ENCODE measurements at places on chromosomes 2 and 18.
A peak's percentile ranks its signal among the peaks of the same experiment; 100 is the strongest.

- no peak for DNase-seq
Measured at GRCh38 chr2:117832332-117832731, 17.8 kb downstream of the DDX18 start.

- DNase-seq: no peak
Measured at GRCh38 chr2:125681576-125681975, 974.4 kb upstream of the GYPC start.

- DNase-seq: no peak
Measured at GRCh38 chr2:19797871-19798270, 103.9 kb downstream of the TTC32 start.

DNA sequence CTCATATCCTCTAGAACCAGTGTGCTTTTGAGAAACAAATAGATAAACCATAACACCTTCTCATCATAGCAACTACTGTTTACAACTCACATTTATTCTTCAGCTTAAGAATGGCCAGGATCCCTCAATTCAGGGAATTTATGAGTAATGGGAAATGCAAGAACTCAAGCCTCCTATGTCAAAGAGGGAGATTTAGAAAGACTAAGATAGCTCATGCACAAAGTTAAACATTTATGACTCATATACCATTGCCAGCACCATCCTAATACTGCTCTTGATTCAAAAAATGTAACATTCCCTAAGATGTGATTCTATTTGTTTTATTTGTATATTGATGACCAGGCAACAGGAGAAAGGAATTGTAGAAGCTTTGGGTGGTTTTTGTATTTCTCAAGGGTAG lies 172.8 kb downstream of the CYP26B1 start:
- DNase-seq: no peak

GRCh38 chr2:43328832-43329231 lies 102.4 kb upstream of the ZFP36L2 start:
- DNase-seq: no peak

DNA sequence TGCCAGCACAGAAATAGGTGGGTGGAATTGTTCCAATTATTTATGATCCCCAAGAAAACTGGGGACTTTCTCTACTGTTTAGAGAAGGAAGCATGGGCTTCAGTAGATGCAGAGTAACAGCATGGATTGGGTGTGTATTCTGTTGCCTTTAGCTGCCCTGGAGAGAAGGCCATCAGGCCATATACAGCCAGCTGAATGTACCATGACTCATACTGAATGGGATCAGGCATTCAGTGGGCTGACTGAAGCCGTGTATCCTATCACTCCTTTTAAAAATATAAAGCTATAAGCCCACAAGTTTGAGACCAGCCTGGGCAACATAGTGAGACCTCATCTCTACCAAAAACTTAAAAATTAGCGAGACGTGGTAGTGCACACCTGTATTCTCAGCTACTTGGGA lies 16.7 kb upstream of the PLEKHM3 start:
- DNase-seq: no peak

DNA sequence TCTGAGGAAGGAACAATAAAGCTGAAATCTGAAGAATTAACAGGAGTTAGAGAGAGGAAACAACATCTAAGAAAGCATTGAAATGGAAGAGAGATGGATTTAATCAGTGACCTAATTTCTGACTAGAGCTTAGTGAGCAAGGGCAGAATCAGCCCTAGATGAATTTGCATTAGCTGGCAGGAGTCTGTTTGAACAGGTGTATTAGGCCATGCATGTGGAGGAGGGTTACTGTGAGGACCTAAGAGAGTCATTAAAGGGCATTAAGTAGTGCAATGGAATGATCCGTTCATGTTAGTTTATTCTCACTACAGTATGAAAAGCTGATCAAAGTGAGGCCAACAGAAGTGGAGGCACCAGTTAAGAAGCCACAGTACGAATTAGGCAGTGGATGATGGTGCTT lies 285.3 kb downstream of the GRB14 start:
- no peak for DNase-seq

DNA sequence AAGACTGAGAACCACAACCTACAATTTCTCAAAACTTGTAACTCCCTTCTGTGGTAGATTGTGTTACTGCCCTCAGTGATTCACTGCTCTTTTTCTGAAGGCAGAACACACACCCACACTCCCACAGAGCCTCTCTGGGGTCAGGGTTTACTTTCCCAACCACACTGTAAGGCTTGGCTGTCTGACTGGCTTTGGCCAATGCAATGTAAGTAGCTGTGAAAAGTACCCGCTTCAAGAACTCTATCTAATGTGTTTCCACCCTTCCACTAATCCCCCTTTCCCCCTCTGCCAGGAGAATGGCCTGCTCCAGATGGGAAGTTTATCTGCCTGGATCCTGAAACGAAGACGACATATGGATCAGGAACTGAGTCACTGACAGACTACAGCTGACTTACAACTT lies 222.7 kb downstream of the CDH2 start:
- no peak for DNase-seq

- DNase-seq: peak; percentile 8
Measured at GRCh38 chr2:39778775-39779340, at the start of gene THUMPD2. Gene THUMPD2 (minus strand): TSS chr2:39779258. CDS start chr2:39779239, 19 bp downstream.

GRCh38 chr2:71496156-71496770 lies 42.9 kb downstream of the DYSF start:
- no peak for DNase-seq

DNA sequence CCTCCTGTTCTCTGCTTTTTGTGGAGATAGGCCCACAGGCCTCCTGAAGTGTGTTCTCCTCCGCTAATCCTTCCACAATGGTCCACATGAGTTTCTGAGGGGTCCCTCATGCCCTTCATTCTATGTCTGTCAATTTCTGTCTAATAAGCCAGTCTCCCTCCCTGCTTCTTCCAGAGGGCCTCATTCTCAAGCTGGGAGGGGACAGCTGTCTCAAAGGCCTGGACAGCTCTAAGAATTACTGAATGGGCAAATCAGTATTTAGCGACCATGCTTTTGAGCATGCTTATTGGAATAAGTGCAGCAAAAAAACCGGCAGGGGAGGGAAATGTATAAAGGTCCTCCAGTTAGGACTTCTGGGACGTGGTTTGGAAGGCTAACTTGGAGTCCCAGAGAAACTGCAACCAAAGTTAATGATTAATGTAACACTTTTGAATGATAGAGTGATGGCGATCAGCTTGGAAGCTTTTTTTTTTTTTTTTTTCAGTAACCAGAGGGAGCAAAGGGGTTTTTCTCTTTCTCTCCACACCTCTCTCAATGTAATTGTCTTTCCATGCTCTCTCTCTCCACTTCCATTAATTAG lies 890.7 kb upstream of the POU3F3 start:
- no peak for DNase-seq

GRCh38 chr18:58862356-58862755 lies 2.3 kb upstream of the ZNF532 start:
- no peak for DNase-seq

DNA sequence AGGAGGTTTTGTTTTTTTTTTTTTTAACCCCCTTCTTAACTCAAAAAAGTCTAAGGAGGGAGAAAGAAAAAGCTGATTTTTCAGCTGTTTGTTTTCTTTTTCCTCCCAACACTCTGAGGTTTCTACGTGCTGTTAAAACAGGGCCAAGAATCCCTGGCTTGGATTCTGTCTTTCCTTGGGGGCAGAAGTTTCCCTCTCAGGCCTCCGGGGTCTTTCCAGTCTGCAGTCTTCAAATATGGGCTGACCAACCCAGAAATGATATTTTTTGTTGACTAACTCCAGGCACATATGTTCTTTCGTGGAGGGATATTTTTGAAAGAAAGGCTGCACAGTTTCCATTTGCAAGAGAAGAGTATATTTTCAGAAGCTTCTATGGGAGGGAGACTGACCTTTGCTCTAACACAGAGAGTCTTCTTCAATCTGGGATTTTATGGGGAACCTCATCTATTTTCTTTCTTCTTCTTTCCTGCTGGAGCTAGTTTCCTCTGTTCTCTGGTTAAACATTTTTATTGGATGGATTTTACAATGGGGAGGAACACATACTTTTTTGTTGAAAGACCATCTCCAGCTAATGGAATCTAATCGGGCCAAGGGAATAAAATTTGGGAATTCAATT lies 93.3 kb upstream of the SPRED2 start:
- no peak for DNase-seq

DNA sequence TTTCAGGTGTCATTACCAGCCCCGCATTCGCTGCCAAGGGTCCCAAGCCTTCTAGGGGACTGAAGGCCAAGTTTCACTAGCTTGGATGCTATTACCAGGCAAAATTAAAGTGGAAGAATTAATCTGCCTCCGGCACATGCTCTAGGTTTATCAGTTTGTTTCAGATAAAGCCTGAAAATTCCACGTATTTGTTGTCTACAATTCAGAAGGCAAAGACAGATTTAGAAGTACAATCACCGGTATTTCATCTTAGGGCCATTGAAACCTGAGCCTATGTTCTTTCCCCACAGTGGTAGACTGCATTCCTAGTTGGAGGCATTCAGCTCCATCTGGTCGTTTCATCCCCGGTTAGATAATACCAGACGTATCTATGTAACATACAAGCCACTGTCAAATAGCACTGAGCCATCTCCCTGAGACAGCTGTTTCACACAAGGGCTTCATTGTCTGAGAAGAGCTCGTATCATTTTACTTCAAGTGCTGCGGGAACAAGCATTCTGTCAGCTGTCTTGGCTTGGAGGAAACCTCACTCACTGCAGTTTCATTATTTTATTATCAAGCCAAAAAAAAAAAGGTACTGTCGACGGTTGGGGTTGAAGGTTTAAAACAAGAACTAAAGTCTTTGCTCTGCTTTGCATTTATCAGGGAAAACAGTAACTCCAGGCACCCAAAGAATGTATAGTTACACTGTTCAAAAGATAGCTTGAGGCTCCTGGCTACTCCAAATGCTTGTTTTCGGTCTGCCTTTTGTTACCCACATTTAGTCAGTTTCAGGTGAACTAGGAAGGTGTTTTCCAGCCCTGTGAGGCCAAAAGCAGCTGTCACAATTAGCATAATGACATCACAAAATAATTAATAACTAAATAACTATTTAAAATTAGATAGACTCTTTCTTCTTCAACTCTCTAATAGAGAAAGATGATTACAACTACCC lies 76.7 kb downstream of the TGIF1 start:
- DNase-seq: no peak

- DNase-seq: no peak
Measured at GRCh38 chr2:98459496-98460175, 15.0 kb downstream of the INPP4A start.

DNA sequence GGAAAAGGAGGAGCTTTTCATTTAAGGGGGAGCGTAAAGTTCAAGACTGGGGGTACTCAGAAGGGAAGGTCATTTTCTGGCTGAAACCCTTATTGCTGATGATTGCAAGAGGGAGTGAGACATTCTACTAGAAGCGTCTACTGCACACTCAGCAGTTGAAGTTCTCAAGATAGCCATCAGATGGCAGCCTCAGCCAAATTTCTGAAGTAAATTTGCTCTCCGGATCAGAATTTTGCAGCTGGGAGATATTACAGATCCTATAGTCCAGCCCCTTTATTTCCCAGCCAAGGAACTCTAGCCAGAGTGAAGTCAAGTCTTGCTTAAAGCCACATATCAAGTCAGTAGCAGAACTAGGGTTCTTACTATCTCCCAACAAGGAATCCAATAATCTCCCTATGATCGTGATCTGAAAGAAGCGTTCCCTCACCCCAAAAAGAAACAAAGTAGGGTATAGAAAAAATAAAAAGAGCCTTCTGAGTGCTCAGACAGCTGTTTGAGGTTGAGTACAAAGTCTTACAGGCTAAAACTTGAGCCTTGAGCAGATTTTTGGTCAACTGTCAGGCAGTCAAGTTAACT lies 24.0 kb downstream of the RAX start:
- no peak for DNase-seq

- DNase-seq: no peak
Measured at GRCh38 chr2:158359846-158360245, 96.7 kb downstream of the CCDC148 start.

DNA sequence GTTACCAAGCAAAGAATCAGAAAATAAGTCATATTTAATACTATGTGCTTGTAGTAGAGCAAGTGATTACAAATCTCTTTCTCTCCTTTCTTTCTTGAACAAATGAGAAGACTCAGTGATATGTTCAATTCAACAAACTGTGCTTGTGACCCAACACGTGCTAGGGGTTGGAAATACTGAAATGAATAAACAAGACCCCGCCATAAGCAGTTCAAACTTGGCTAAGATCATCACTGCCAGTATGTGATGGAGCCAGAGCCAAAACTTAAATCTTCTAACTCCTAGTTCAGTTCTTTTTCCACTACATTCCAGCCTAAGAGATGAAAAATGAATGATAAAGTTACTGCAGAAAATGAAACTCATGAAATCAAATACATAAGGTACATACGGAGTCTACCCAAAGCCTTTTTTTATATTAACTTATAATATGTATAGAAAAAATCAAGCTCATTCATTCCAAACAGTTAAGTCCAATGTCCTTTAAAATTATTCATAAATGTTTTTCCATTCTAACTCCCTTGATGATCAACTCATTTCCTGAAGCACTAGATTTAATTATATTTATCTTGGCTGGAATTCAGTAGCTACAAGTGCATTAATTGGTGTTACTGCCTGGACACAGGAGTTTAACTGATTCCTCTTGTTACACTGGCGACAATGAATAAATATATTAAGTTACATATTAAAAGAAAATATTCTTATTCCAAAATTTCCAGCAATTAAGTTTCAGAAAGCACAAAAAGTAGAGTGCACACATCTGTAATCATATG lies 36.0 kb downstream of the GALNT3 start:
- no peak for DNase-seq

GRCh38 chr2:104849618-104850141 lies 4.2 kb upstream of the POU3F3 start:
- no peak for DNase-seq

DNA sequence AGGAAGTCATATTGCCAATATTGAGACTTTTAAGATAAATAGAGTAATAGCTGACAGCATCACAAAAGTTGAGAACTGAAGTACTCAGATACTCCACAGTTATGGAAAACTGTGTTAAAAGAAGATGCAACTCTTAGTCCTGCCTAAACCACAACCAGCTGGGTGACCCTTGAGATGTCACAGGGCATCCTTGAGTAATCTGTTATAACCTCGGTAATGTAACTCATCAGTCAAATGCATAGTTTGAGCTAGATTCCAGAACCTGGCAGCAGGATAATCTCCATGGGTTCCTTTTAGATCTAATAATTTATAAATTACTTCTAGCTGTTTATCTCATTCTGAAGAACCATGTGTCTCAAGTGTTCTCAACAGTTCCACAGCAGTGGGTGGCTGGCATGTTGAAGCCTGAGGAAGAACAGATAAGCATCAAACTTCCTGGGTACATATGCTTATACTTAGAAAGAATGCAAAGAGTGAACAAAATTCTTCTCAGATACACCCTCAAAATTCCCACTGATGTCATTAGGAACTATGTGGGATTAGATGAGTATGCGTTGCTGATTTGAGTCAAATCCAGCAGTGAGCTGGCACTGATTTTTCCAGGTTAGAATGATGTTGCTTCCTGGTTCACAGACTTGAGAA lies 304.1 kb upstream of the ERBB4 start:
- DNase-seq: no peak
